Stimulated activated CD8-positive, alpha-beta memory T cell treated with anti-CD3 and anti-CD28 coated beads, Interleukin-4, amount 100 ng/mL, for 4 hours (primary cell): ENCODE measurements at places on chromosomes 7 and 10.

- no peak for DNase-seq
These were observed 173.5 kb downstream of the KMT2E start for GRCh38 chr7:105187302-105188169.

DNA sequence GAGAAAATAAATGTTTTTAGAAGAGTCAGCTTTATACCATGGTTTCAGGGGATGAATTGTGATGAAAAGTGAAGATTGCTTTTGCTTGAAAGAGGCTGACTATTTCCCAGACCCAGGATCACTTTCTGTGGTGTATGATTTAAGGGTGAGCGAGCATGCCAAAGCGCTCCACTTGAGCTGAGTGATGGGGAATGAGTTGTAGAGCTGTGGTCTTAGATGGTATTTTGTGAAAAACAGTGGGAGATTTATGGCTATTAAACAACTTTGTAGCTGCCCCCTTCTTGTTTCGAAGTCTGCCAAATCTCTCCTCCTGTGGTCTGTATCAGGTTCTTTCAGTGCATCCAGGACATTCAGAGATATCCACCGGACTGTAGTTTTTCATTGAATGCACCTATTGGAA is 888.2 kb downstream of the LRMDA start:
- DNase-seq, result no peak

- no peak for DNase-seq
These were observed 29.8 kb downstream of the ADAP1 start for GRCh38 chr7:924541-925231.

GRCh38 chr7:68119411-68119810 is 1122.8 kb downstream of the TYW1 start:
- DNase-seq, result no peak

DNA sequence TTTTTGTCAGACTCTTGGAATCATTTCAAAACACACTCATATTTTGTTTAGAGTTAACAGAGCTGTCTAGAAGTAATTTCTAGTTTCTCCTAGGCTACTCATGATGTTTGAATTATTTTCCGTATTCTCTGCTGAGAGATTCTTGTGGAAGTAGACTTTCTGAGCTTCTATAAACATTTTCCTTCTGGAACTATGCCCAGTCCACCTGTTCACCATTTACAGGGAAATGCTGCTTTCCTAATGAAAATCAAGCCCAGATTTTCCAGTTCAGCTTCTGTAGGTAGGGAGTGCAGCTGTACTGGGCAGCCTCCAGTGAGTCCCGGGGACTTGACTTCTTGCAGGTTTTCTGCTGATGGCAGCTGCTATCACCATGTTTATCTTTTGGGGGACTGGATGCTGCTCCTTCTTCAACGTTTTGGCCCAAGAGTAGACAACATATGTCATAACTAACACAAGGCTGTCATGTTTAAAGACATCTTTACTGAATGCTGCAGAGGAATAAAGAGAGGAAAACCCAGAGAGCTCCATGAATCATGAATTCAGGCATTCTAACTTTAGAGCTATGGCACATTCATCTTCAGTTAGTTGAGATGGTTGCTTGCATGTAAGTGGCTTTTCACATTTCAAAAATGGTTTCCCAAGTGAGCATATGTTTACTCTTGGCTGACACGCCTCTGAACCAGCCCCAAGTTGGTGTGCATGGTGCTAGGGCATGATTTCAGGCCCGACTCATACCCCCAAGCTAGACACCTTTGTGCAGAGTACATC is 85.6 kb downstream of the SDK1 start:
- DNase-seq, result no peak

GRCh38 chr10:126906704-126907422 is 1.6 kb downstream of the DOCK1 start:
- no peak for DNase-seq

- no peak for DNase-seq
These were observed 929 bp downstream of the GBF1 start for GRCh38 chr10:102246261-102246660.

DNA sequence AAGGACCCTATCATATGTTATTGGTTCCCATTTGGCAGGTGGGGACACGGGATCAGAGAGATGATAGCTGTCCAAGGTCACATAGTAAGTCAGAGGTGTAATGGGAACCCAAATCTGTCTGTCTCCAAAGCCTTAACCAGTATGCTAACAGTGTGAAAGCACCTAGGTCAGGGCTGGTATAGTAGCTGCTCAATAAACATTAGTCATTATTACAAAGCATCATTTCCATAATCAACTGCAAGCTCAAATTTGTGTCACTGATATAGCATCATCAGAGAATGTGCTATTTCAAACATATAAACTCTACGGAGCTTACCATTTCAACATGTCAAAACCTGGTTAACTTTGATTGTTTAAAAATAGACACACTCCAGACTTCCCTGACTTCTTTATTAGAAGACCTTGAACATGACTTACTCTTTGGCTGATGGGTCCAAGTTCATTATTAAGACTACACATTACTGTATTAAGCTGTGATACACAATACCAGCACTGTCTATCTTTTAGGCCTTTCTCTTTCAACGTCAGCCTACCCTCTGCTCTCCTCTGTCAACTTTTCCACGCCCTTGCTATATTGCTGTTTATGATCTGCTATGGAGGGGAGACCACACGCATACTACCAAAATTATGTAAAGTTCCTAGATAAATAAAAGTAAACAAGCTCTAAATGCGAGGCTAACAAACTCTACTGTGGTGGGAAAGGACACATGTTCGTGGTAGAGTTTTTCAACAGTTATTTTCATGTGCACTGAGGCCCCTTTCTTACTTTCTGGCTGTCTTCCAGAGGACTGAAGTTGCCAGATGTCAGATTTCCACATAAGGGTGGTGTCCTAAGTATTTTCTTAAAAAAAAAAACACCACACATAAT is 33.6 kb downstream of the DNMBP start:
- no peak for DNase-seq

DNA sequence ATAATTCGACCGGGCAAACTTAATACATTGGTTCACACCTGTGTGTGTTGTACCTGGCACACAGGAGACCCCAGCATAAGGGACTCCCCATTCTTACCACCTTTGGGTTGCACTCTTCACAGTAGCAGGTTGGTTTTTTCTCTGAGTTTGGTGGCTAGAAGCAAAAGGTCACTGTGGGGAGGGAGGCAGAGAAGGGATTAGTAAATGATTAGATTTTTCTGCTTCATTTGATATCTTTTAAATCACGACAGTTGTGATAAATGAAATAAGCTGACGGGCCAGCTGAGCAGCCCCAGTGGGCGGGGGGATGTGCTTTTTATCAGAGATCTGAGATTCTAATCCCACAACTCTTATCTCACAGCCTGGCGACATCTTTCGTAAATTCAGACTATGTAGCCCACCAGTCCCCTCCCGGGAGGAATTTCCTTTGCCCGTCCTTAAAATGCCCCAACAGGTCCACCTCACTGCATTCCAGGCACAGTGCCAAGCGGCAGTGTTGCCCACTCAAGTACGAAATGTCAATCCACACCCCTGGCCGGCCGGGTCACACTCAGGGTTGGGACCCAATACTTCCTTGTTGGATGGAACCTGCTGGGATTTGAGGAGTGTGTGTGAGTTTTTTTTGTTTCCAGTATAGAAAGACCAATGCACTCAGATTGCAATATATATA is 10.5 kb upstream of the KCP start:
- no peak for DNase-seq

DNA sequence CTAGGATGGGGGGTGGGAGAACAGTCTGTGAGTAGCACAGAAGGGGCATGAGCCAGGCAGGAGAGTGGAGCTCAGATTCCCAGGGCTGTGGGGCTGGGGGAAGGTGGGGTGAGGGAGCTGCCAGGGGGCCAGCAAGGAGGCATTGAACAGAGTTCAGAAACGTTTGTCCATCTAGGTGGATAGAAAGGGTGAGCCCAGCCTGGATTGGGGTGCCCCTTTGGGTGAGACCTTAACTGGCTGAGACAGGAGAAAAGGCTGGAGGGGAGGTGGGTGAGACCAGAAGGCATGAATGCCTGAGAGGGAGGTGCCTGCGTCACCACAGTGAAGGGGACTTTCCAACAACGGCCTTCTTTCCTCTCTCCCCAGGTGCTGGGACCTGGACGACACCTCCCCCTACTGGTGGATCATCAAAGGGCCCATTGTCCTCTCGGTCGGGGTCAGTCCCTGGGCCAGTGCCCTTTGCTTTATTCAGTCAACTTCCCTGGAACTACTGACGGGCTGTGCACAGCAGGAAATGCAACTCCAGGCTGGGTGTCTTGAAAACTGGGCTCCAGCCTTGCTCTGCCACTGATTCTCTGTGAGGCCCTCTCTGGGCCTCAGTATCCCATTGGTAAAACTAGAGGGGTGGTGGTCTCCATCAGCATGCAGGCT is 11.0 kb downstream of the GHRHR start:
- DNase-seq, result no peak

- no peak for DNase-seq
These were observed 55.8 kb downstream of the FAM53B start for GRCh38 chr10:124688386-124688785.

DNA sequence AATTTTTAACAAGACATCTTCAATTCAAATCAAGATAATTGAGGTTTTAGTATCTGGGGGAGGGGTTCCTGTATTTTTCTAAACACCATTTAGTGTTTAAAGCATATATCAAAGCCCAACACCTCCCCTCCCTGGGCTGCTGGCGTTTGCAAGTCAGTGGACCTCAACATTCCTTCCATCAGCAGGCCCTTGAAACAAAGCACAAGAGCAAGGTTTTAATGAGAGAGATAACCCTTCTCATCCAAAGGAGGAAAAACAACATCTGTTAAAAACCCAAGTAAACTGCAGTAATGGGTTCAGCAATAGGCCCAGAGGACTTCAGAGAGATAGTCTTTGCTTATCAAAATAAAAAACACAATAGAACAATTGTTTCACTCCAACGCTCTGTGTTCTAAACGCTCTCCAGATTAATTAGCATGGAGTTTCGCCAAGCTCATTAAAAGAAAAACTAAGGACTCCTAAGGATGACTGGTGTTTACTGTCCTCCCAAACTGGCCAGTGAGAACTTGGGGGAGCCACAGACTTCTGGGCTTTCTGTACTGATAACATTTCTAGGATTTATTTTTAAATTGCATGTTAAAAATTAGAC is 2.5 kb downstream of the JCAD start:
- DNase-seq, result no peak

- DNase-seq, result no peak
These were observed 369.3 kb upstream of the ADARB2 start for GRCh38 chr10:2106641-2107040.

DNA sequence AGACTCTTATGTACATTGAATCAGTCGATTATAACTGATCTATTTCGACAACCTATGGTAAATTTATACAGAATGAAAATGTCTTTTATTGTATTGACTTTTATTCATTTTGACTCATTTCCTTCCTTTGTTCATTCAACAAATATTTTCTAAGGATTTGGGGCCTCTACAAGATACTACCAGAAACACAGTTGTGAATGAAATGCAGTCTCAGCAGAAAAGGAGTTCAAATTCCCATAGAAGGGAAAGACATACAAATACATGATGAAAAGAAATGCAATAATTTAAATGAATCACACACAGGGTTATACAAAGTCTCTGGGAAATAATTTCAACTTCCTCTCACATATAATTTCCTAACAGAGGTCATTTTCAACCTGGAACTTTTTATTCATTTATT is 134.0 kb upstream of the SEMA3A start:
- DNase-seq, result no peak

GRCh38 chr10:79230328-79230830 is 116.9 kb upstream of the PPIF start:
- DNase-seq, result no peak

GRCh38 chr10:64385355-64385754 is 864.2 kb downstream of the REEP3 start:
- no peak for DNase-seq

DNA sequence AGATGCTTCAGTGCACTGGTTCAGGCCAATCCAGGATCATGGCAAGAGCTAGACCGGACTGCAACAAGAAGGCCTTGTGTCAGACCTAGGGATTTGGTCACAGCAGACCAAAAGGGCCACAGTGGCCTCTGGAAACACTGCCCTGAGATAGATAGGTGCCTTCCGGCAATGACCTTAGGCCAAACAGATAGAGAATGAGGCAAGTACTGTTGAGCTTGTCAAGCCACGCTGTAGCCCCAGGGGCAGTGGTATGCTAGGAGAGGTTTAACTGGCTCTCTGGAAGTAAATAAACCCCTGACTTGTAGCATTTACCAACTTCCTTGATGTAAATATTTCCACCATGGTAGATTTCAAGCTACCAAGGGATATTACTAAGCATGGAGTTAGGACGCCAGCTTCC is 197.5 kb downstream of the GRID1 start:
- no peak for DNase-seq
